Vagina (tissue), 2 donors: ENCODE measurements at places on chromosomes 3 and 15.

GRCh38 chr3:158769549-158769948 lies 32.3 kb upstream of the MFSD1 start:
- DNase-seq = no peak

- no peak for DNase-seq
These were observed 94.3 kb downstream of the OXNAD1 start for GRCh38 chr3:16359331-16359730.

GRCh38 chr15:74438206-74438605 lies 4.4 kb upstream of the SEMA7A start:
- DNase-seq = no peak

DNA sequence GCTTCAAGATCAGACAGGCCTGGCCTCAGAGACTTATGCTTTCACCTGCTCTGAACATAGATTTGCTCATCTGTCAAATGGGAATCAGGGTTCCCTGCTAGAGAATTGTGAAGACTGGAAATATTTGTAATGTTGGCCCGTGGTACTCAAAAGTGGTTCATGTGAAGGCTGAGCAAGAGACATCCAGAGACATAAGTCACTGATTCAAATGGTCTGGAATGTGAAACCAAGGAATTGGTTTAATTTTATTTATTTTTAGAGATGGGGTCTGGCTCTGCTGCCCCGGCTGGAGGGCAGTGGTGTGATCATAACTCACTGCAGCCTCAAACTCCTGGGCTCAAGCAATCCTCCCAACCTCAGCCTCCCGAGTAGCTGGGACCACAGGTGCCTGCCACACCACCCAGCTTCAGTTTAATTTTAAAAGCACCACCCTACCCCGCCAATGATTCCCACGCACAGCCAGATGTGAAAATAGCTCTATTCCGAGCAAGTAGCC lies 60.1 kb downstream of the DAPK2 start:
- DNase-seq = no peak

DNA sequence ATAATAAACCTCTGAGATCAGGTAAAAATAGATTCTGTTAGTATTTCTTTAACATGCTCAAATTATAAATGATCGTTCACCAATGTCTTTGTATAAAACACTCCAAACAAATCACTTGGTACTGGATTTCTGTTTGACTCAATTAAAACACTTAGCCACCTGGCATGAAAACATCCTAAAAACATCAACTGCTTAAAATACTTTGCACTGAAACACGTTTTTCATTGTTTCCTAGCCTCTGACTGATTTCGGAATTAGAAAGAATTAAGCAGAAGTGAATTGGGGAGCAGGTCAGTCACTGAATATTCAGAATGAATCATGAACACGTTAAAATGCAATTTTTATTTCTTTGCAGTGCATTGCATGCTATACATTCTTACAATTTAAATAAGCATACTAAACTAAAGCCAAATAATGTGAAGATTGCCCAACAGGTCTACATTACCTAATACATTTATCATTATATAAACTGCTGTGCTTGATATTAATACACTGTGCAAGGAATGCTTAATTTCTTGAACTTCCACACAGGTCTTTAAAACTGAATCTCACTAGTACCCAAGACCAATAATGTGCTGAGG lies 1.6 kb downstream of the THRB start:
- DNase-seq = no peak

DNA sequence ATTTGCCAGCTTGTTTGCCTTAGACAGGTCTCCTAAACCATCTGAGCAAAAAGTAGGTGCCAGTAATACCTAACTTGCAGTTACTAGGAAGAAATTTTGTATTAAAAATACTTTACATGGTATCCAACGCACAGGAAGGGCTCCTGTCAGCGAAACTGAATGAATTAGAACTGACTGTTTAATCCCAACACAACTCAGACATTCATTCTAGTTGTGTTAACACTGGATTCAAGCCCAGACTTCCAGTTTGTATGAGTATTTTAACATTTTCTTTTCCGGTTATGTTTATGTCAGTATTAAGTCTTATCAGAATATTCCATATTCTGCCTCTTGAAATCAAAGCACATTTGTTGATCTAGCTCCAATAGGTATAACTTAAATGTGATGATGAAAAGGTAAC lies 82.0 kb upstream of the SOX2 start:
- DNase-seq = no peak
